ENCODE measurements at places on chromosomes 12 and 14.

DNA sequence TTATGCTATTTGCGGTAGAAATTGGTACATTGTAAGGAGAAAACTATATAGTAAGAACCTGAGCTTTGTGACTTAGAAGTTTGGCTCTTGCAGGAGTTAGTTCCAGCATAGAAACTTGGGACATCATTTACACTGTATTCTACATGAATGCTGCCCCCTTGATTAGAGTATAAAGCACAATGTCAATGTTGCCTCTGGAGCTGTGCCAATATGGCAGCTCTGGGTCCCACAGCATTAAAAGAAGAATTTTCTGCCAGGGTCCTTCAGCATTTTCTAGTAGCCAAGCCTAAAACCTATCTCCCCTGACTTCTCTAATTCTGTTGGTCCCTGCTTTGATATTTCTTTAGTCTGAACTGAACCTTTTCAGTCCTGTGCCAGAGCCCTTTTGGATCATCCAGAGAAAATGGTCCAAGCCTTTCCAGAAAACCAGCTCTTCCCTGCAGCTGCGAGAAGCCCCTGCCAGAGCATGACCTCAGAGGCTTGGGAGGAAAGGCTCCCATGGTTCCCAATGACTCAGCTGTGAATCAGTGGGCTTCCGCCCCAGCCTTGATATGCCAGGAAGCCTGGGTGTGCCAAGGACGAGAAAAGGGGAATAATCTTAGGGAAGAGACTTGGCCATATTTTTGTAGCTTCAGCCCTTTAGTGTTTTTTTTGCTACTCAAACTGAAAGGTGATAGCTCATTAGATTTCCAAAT lies 43.2 kb downstream of the PLEKHG7 start:
- no peak for DNase-seq

GRCh38 chr12:62922539-62922938 lies 12.4 kb downstream of the PPM1H start:
- DNase-seq, result no peak

DNA sequence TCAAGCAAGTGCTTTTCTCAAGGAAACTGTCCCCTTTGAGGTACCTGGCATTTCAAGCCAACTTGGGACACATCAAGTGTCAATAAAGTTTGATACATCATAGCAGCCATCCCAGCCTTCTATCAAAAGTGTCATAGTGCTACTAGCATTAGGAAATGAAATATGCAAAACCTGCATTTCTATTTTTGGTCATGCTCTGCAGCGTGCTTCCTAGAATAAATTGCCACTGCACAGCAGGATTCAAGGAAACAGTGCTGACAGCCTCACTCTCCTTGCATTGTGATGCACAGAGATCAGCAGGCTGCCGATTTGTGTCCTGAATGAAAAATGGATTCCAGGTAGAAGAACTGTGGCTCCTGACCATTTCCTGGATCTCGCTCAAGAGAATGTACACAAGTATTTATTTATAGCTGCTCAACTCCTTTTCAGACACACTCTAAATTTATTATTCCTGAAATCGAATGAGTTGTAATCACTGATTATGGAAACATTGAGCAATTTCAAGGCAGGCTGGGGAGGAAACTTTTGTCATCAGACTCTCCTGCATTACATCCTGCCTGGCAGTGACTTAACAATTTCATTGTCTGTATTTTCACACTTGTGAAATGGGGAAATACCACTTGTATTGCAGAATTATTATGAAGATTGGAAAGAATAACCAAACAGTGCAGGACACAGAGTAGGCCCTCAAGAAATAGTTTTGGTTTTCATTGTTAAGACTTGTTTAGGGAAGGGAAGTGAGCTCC lies 120.9 kb downstream of the SLC38A6 start:
- no peak for DNase-seq

GRCh38 chr14:39641224-39641623 lies 209.0 kb upstream of the FBXO33 start:
- no peak for DNase-seq

- no peak for DNase-seq
Observed at GRCh38 chr12:47082796-47083621, 3.2 kb upstream of the AMIGO2 start.

DNA sequence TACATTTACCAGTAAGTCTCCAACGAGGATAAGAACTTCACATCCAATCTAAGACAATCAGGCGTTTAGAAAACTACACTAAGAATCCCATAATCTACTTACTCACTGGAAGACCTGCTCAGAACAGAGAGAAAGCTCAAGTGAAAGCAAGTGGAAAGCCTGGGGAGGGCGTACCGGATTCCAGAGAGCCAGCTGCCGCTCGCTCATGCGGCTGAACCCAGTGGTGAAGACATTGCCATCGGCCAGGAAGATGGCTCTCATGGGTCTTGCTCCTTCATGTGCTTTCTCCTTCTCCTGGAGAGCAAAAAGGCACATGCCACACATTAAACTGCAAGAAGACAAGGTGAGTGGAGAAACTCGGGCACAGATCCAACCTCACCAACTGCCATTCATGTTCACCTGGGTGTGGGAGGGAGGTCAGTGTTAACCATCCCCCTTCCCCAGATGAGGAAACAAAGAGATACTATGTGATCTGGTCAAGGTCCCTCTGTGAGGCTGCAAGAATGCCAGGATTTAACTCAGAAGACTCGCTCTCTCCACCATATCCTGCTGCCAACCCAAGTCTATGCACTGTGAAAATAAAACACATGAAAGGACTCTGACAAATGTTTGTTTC lies 23.5 kb upstream of the SELPLG start:
- no peak for DNase-seq

GRCh38 chr14:96162265-96162664 lies 42.4 kb upstream of the BDKRB2 start:
- DNase-seq, result no peak

GRCh38 chr14:100279133-100279532 lies 27.1 kb downstream of the SLC25A29 start:
- no peak for DNase-seq

DNA sequence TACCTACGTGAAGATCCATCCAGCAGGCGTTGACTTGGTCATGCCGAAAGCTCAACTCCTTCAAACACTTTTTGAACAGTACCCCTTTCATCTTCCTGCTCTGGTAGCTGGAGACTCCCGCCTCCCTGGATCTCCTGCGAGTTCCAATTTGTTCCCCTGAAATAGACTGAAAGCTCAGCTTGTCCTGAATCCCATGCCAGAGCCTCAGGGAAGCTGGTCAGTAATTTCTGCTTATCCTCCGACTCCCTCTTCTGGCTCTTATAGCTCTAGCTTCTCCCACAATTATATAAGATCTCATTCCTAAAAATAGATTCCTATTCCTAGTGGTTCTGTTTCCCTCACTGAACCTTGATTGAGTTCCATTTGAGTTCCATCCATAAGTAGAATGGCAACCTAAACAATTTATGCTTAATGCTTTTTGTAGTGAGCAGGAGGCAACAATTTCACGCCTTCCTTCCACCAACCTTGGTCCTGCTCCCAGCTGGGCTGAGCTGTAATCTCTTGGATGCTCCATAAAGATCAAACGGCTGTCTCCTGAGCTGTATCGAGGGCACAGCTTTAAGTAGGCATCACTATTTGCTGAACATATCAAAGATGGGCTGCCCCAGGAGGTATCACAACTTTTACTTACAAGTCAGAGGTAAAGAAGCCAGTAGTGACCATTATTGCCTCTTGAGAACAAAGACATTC lies 8.0 kb upstream of the TMEM132C start:
- DNase-seq, result no peak

GRCh38 chr12:66392266-66392915 lies 90.1 kb downstream of the HELB start:
- DNase-seq, result no peak

DNA sequence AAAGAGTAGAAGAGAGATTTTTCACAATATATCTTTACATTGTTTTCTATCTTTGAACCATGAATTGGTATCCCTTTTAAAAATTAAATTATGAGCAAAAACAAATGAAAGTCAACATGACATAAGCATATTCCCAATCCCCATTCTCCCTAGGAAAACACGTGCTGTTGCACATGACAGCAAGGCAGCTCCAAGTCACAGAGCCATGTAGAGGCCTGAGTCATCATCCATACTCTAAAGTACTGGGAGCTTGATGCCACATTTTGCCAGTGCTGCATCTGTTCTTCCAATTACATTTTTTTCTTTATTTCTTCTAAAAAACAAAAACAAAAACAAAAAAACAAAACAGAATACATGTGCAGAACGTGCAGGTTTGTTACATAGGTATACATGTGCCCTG lies 115.2 kb downstream of the ITPR2 start:
- DNase-seq, result no peak

DNA sequence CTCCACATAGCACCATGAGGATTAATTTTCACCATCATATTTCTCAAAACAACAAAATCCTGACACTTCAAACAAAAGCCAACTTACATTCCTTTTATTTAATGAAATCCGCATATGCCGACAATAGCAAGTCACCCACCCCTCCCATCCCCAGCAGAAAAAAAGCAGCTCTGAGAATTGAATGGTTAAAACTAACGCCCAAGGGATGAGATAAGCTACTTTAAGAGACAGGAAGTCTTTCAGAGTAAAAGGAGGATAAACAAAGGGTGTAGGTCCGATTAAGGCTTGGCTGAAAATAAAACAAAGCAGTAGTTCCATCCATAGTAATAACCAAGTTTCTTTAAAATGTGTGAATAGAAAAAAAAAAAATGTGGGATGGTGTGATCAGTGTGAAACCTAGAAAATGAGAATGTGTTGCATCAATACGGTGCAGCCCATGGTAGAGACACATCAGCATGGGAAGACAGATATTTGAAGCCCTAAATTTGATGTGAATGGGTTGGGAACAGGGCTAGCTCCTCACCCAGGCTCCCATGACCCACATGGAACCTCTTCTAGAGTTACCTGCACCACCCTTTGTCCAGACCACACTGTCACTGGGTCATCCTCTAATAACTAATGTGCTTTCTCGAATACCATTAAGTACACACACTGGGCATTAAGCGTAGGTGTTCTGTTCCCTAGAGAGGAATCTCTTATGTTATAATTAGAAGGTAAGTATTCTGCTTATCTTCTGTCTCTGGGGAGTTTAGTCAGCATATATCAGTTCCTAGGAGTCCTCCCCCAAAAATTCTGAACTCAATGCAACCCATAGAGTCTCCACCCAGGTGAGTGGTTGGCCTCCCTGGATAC lies 31.7 kb downstream of the RTRAF start:
- no peak for DNase-seq

GRCh38 chr12:64801381-64801780 lies 23.1 kb upstream of the TBC1D30 start:
- DNase-seq, result no peak

DNA sequence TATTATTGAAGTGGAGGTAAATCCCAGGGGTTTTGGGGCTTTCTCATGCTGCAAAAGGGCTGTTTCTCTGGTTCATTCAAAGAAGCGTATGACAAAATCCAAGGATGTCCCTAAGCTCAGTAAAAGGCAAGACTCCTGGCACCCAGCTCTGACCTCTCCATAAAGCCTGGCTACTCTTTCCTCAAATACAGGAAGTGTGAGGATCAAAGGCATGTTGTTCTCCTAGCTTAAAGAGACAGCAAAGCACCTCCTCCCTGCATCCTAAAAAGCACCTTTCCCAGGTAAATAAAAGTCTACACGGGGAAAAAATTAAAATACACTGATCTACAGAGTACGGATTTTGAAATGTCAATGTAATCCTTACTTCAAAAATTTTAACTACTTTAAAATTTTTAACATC lies 118.6 kb downstream of the LMNTD1 start:
- no peak for DNase-seq

Measured in esophagus squamous epithelium (tissue), 5 donors.